ENCODE measurements at places on chromosomes 3 and 15.

- DNase-seq: no peak
These were observed 186.2 kb downstream of the XXYLT1 start for GRCh38 chr3:195084746-195085145.

DNA sequence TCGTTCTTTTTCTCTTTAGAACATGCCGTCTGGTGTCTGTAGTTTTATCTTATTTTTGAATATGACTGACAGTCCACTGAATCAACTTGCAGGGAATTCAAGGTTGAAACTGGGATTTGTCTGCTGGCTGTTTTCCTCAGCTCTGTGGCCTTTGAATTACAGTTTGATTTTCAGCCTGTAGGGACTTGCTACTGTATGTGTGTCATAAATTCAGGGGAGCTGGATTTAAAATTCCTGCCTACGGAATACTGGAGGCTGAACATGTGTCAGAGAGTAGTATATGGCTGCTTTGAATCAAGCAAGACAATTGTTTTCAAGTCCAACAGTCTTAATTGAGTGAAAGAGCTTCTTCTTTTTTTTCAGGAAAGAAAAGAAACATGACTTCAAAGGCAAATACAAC lies 33.9 kb downstream of the RARB start:
- no peak for DNase-seq

- no peak for DNase-seq
These were observed 34.9 kb downstream of the SIN3A start for GRCh38 chr15:75416584-75416983.

GRCh38 chr3:44409640-44410410 lies 67.6 kb downstream of the ZNF445 start:
- no peak for DNase-seq

DNA sequence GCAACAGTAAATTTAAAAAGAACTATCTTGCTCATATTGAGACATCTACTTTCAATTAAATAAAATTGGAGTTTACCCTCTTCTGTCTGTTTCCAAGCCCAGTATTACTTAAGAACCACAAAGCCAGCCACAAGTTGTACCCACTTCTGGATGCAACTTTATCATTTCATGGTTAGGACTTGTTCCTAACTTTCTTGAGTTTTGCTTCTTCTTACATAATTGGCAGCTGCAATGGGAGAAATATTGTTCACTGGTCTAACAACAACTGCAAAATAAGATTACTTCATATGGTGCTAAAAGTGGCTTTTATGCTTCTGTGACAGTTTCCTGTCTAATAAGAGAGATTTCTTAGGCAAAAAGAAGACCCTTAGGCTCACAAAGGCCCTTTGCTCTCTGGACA lies 240.6 kb downstream of the OTOL1 start:
- no peak for DNase-seq

DNA sequence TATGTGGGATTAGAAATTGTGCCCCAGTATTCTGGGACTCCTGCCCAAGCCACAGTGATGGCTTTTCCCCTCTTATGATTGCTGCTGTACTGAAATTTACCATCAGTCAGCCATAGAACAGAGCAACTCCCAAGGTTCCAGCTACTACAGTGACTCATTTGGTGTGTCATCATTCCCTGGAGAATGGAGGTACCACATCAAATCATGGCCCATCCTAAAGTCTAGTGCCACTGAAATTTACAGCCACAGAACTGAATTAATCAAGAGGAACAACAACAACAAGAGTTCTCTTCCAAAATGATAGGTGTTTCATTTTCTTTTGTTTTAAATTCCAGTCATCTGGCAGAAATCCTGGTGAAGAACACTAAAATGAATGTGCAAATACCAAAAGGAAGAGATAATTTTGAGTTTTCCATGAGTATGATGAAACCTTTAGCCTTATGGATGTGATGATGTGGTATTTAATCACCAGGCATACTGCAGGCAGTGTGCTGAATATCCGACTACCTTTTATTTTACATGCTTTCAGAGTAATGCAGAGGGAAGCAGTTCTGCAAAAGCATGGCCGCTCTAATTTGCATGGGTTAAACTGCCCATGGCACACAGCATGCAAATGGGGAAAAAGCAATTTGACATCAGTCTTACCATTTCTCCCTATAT lies 75.6 kb upstream of the SLC2A2 start:
- no peak for DNase-seq

- DNase-seq: no peak
These were observed 451.0 kb downstream of the EPHA6 start for GRCh38 chr3:97265237-97266005.

- DNase-seq: no peak
These were observed 74.6 kb upstream of the ARL6 start for GRCh38 chr3:97689962-97690361.

- DNase-seq: no peak
These were observed 369.2 kb downstream of the NSUN3 start for GRCh38 chr3:94431876-94432570.

DNA sequence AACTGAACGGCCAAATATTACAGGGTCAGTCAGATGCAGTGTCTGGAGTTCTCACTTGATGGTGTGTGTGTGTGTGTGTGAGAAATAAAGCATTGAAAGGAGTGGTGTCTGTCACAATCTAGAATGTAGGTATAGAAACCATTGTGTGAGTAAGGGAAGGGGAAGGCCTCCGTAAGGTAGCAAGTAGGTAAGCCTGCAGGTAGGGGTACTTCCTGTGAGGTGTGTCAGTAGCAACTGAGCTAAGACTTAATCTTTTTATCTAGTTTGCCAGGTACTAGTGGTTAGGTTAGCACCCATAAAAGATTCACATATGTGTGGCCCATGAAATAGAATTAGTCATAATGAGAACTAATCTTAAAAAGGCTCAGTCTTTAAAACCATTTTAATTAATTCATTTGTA lies 1517.8 kb downstream of the SI start:
- DNase-seq: no peak

DNA sequence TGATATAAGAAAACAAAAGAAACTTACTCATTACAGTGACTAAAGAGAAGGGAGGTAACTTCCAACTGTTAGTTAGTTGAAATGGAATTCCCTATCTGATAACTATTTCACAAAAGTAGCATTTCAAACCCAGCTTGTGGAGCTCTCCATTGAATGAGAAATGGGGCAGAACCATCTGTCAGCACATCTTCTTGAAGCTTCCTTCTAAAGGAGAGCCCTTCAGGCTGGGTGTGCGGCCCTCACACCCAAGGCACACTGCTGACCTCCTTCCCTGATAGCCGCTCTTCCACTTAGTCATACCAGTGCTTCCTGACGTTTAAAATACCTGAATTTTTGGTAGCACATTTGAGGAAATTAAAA lies 28.1 kb upstream of the VEPH1 start:
- no peak for DNase-seq

GRCh38 chr3:84717894-84718293 lies 240.9 kb upstream of the CADM2 start:
- DNase-seq: no peak

DNA sequence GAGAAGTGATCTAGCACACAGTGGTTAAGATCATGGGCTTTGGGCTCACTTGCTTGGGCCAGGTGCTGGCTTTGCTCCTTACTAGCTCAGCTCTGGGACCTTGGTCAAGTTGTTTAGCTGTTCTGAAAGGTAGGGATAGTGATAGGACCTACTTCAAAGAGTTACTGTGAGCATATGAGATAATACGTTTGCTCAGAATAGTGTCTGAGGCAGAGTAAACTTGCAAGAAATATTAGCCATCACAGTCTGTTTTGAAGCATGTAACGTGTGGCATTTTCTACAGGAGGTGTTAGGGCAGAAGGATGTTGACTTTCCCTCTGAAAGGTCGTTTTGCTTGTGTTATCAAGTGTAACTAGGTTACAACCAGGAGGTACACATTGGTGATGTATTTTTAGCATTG lies 34.5 kb upstream of the NFKBIZ start:
- no peak for DNase-seq

DNA sequence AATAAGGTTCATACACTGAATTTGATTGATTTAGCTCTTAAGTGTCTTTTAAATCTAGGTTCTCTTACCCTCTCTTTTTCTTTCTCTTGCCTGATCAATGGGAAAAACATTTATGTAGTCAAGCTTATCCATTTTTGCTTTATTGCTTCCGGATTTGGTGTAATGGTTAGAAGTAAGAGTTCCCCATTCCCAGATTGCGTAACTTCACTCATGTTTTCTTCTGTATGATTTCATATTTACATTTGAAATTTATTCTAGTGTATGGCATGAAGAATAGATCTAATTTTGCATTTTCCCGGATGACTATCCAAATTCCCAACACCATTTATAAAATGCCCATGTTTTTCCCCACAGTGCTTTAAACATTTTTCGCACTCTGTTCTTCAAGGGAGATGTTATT lies 27.9 kb upstream of the SV2B start:
- DNase-seq: no peak

DNA sequence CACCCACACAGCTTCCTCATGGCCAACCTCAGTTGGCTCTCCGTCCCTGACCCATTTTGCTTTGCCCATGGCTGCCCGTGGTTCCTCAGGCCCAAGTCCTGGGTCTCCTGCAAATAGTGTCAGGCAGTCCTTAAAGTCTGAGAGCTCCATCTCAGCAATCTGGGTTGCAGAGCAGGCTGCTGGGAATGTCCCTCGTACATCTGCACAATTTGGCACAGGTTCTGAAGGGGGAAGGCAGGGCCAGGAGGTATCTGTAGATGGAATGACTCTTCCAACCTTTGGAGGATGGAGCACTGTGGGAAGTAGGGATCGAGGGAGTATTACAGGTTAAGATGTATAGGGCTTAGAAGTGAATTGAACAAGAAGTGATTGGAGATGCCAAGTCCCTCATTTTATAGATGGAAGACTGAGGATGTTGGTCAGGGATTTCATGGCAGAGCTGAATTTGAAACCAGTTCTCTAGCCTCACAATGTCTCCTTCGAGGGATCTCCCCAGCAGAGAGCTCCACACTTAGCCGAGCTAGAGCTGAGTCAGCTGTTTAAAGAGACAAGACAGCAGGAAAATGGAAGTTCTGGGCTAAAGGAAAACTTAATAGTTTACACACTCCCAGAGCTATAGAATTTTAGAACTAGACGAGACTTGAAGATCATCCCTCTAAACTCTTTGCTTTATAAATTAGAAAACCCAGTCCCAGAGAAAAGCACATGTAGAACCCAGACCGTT lies 9.2 kb downstream of the CKMT1A start:
- DNase-seq: no peak

GRCh38 chr15:91268510-91268909 lies 168.5 kb downstream of the SV2B start:
- no peak for DNase-seq

GRCh38 chr3:45613791-45614190 lies 19.2 kb downstream of the LIMD1 start:
- no peak for DNase-seq

- DNase-seq: no peak
These were observed 33.9 kb upstream of the LCTL start for GRCh38 chr15:66599536-66600239.

- DNase-seq: no peak
These were observed 604.8 kb downstream of the MECOM start for GRCh38 chr3:169058681-169059080.

Data from 8988T (cell line).